ENCODE measurements at places on chromosomes 16 and 17.
A peak's percentile ranks its signal among the peaks of the same experiment; 100 is the strongest.

DNA sequence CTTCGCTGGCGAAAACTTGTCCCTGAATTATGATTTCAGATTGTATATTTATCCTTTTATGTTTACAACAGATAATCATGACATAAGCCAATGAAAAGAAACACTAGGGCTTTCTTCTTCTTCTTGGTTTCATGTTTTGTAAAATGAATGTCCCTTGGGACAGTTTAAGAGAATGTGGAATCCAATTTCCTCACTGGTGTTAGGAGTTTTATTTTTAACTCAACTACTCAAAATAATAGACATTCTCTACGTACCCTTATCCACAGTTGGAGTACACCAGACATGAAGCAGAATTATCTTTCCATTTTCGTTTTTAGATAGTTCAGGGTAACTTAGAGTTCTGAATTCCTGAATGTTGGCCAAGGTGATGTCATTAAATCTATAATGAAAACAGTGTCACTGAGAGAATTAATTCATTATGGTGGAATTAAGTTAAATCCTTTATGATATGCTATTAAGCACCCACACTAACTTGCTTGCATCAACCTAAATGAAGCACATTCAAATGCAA lies 43.4 kb downstream of the IRX6 start:
- DNase-seq, result no peak

- DNase-seq, result no peak
Measured at GRCh38 chr16:67311607-67312488, 14.7 kb downstream of the KCTD19 start.

GRCh38 chr17:78738278-78738677 lies 43.8 kb downstream of the CYTH1 start:
- DNase-seq, result no peak

GRCh38 chr16:23691483-23692189 lies 12.9 kb downstream of the PLK1 start:
- DNase-seq, result no peak

DNA sequence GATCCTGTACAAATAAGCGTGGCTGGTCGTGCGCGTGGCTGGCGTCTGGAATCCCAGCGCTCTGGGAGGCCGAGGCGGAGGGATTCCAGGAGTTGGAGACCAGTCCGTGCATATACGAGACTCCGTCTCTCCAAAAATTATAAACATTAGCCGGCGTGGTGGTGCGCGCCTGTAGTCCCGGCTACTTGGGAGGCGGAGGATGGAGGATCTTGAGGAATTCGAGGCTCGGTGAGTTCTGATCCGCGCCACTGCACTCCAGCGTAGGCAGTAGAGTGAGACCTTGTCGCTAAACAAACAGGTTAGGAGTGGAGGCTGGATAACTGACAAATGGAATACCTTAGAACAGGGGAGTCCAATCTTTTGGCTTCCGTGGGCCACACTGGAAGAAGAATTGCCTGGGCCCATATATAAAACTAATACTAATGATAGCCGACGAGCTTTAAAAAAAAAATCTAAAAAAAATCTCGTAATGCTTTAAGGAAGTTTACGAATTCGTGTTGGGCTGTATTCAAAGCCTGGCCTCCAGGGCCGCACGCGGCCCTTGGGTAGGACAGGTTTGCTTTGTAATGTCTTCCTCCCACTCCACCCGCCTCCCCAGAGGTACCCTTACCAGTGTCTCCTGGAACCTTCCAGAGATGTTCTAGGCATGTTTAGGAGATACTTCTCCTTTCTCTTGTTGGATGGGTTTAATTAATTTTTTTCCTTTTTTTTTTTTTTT lies 909 bp upstream of the RSL1D1 start:
- DNase-seq, result no peak

- no peak for DNase-seq
Measured at GRCh38 chr17:58039975-58040374, 32.9 kb upstream of the SRSF1 start.

DNA sequence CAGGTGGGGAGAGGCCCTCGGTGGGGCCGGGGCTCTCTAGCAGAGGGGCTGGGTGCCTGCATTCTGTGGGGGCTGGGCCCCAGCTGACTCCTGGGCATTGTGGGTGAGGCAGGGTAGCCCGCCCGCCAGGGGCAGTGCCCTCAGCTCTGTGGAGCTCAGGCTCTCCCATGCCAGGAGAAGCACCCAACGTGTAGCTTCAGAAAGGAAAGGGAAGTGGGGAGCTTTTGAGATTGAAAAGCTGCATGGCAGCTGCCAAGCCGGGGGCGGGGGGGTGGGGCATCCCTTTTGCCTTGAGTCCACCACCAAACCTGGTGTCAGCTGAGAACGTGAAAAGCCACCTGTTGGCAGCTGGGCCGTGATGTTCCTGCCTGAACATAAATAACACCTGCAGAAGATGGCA lies 192.1 kb upstream of the CIBAR2 start:
- no peak for DNase-seq

- no peak for DNase-seq
Measured at GRCh38 chr16:57191056-57191571, 5.0 kb downstream of the RSPRY1 start.

GRCh38 chr16:78137782-78138616 lies 38.5 kb downstream of the WWOX start:
- DNase-seq, result no peak

DNA sequence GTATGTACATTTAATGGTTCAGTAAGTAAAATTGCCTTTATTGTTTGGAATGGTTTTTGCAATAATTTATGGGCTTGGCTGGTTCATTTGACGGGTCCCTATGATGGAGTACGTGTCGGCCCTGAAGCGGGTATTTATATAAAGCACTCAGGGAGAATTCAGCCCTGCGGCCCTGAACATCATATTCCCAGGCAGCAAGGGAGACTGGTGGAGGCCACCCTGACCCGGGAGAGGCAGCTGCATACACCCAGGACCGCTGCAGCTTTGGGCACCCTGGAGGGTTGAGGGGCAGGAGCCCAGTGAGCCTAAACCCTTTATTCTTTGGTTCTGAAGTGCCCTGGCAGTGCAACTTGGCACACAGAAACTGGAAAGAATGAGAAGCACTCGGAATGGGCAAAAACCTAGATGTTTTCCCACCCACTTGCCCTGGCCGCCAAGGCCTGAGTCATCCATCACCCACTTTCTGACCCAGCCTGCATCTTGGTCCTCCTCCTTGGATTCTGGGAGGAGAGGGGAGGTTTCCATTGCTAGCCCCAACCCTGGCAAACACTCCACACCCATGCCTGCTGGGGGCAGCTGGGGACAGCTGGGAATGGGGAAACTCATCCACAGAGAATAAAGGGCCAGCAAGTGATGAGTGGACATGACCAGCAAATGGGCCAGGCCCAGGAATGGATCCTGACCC lies 162.2 kb upstream of the TNRC6C start:
- DNase-seq, result no peak

DNA sequence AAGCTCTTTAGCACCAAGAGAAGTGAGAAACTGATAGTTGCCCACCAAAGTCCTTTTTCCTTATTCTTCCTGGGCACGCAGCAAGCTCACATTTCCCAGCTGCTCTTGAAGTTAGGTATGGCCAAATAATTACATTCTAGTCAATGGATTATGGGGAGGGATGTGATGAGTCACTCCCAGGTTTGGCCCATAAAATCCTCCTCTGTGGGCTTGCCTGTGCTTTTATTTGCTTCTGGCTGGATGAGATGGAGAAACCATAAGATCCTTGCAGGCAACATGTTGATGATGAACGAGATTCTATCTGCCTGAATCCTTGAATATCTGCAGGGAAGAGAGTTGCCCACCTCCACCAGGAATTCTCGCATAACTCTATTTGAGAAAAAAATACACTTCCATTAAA lies 568.3 kb upstream of the SALL1 start:
- no peak for DNase-seq

DNA sequence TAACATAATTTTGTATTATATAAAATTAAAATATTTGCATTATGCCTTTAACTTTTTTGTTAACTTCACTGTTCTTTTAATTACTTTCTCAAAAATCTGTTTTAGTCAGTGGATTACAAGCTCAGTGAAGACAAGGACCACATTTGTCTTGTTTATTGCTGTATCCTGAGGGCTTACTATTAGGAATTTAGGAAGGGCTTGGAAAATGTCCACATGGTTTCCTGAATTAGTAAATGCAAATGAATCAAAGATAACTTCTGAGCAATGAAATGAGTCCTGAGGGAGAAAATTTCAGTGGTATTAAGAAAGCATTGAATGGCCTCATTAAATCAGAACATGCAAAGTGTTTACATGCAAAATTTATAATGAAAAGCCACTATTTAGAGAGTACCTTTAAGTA lies 1293.2 kb upstream of the GOT2 start:
- DNase-seq, result no peak

DNA sequence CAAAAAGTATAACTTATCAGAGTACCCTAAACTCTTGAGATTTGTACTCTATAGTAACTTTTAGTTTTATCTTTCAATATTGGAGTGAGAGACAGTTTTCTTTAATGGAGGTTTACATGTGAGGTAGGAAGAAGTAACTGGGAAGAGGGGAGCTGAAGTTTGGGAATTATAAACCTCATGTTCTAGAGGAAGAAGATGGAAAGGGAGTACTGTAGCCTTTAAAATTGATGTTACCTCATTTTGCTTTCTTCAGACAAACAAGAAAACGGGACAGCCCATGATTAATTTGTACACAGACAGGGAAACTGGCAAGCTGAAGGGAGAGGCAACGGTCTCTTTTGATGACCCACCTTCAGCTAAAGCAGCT lies 9.5 kb downstream of the FUS start:
- no peak for DNase-seq

- peak; percentile 12 for DNase-seq
Measured at GRCh38 chr17:35313875-35314409, 59.5 kb downstream of the SLFN11 start.

DNA sequence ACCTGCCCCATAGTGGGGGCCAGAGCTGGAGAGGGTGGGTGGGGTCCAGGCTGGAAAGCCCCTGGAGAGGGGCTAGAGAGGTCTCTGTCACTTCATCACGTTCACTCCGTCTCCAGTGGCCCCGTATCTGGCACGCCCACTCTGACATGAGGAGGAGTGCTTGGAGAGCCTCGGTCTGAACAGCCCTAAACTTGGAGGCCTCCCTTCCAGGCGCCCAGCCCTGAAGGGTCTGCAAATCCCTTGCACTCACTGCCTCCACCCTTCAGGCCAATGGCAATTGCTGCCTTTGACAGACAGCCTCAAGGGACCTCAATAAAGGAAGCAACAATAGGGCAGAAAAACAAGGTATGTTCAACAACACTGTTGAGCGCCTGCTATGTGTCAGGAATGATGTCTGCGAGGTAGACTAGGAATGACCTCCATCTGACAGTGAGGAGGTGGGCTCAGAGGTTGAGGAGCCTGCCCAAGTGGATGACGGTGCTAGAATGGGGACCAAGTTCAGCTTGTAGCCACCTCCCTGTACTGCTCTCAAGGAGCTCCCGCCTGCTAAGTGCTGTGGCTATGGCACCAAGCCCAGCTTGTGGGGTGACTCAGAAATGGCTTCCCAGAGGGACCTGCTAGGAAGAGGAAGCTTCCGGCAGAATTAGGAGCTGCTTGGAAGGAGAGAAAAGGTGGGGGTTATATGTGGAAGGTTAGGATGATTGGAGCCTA lies 2.9 kb upstream of the EPX start:
- no peak for DNase-seq

DNA sequence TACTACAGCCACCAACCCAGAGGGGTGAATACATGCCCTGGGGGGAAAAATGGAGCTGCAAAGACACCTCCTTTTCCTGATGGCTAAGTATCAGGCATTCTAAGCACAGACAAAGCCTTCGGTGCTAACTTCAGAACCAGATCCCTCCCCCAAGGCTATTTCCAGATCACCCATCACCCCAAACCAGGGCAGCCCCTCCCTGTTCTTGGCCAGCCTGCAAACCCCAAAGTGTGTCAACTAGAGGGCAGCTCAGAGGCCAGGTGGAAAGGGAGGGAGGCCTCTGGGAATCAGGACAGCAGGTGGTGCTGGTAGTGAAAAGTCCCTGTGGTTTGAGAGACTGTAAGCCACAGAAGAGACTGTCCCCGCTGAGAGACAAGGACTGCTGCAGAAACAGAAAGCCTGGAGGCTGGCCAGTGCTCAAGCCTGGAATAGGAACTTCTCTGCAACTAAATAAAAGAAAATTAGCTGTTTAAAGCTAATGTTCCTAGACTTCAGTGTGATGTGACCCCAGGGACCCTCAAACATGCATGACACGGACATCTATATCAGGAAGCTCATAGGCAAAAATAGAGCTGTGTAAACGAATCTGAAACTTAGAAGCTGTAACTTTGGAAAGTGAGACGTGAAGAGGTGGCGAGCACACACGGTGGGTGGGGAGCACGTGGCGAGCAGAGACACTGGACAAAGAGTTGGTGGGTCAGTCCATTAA lies 9.1 kb downstream of the TUBG1 start:
- no peak for DNase-seq

GRCh38 chr16:79071424-79071823 lies 529.1 kb downstream of the MAF start:
- no peak for DNase-seq

- DNase-seq, result no peak
Measured at GRCh38 chr16:84499638-84500037, 4.8 kb downstream of the MEAK7 start.

DNA sequence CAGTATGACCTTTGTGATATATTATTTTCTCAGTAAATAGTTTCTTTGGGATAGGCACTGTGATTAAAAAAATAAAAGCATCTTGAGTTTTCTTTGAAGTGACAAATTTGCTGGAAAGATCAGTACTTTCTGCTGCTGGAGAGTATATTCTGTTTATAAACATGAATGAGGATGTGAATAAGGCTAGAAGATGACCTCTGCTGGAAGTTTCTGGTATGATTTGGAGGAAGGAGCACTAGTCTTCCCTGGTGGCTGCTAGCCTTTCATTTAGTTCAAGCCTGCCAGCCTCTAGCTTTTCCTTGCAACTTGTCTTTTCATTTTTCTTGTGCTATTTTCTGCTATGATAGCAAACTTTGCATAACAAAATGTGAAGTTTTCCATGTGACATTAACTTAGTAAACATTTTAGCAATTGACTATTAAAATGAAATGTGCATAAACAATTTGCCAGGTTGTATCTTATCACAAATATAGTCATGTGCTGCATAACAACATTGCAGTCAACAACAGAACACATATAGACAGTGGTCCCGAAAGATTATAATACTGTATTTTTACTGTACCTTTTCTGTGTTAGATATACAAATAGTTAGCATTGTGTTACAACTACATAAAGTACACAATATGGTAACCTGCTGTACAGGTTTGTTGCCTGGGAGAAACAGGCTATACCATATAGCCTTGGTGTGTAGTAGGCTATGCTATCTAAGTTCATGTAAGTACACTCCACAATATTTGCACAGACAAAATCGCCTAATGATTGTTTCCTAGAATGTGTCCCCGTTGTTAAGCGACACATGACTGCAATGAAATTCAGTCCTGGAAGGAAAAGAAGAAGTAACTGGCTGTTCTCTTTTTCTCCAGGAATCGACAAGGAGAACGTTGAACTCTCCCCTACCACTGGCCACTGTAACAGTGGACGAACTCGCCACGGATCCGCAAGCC lies 18.1 kb upstream of the RAB11FIP4 start:
- peak; percentile 31 for DNase-seq

GRCh38 chr16:88144028-88144511 lies 192.8 kb downstream of the BANP start:
- no peak for DNase-seq

GRCh38 chr17:34068571-34068970 lies 186.5 kb upstream of the CCL2 start:
- DNase-seq, result no peak

All from CD4-positive, alpha-beta T cell treated with Interleukin-4 for 1 hour (primary cell).